ENCODE measurements at places on chromosomes 5 and 9.
A peak's percentile ranks its signal among the peaks of the same experiment; 100 is the strongest.

DNA sequence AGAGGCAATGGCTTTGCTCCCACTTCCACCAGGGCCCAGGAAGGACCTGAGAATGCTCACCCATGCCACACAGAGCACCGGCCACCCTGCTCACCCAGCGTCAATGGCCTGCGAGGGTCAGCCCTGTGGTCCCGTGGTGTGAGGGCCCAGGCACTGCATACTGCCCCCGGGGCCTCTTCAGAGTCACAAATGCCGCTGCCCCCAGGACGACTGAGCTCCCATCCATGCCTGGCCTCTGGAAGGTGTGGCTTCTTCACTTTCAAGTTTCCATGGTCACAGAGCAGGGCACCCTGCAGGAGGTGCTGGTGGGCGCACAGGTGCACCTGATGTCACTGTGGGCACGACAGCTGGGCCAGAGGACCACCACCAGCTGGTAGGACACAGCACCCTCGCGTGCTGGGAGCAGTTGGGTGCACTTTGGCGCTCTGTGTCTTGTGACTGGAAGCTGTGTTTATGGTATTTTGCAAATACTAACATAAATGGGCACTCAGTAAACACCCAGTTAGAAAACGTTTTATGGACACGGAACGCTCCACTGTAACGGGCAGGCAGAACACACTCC, 12.5 kb upstream of the ZDHHC11 start:
- no peak for DNase-seq

- DNase-seq: no peak
Measured at GRCh38 chr5:139888370-139888769, 92.8 kb downstream of the PSD2 start.

- DNase-seq: peak; percentile 52
Measured at GRCh38 chr5:136133222-136133921, 727 bp downstream of the SMAD5 start.

GRCh38 chr5:3373391-3373790, 222.2 kb upstream of the IRX1 start:
- no peak for DNase-seq

DNA sequence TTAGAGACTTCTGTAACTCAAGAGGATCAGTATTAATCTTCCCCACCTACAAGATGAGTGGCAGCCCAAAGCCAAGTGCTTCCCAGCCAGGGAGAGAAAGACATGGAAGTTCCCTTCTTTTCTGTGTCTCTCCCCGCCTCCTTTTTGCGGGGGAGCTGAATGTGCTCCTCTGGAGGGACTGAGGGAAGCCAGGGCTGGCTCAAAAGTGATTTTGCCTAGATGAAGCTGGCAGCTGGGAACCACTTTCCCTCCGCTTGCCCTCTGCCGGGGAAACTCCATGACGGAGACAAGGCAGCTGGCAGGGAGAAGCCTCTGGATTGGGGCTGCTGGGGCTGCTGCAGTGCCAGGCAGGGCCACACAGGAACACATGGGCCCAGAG, 24.4 kb downstream of the EGR1 start:
- DNase-seq: no peak

- DNase-seq: no peak
Measured at GRCh38 chr5:10534561-10535530, 29.0 kb upstream of the ANKRD33B start.

GRCh38 chr5:143313298-143313852, 90.1 kb downstream of the NR3C1 start:
- no peak for DNase-seq

DNA sequence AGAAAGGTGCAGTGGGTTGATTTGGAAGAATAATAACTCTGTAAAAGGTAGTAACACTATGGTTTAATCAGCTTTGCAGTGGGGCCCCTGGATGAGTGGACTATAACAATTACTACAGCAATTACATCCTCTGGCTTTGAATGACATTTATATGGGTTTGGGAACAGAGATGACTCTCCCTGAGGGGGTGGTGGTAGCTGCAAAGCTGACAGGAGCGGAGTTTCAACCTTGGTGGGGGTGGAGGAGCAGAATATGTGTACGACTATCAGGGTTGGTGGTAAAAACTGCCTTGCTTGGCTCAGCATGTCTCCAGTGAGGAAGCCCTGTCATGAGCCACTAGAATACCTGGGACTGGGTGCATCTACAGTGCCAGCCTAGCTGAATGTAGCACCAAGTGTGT, 28.3 kb upstream of the NR3C1 start:
- peak; percentile 40 for DNase-seq

- no peak for DNase-seq
Measured at GRCh38 chr9:131703697-131704096, 36.2 kb downstream of the RAPGEF1 start.

GRCh38 chr9:129121483-129121882, 10.3 kb downstream of the PTPA start:
- DNase-seq: no peak

- DNase-seq: no peak
Measured at GRCh38 chr9:37694355-37694754, 43.6 kb downstream of the FRMPD1 start.

DNA sequence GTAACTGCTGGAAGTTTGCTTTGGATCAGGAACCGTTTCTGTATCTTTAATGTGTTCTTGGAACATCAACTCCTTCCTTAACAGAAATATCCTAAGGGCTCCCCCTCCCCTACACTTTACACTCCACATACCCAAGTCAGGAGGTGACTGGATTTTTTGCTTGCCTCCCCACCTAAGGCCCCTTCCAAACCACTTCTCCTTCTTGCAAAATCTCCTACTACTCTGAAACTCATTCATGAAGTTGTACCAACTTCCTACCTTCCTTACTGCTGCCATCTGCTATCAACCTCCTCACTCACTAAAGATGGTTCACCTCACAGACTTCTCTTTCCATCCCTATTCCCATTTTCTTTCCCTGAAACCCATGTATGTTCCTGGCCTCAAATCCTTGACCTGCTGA, 16.1 kb downstream of the TXN start:
- no peak for DNase-seq

- no peak for DNase-seq
Measured at GRCh38 chr5:14444161-14444560, 137.4 kb upstream of the OTULINL start.

- no peak for DNase-seq
Measured at GRCh38 chr5:172414531-172415361, 39.6 kb downstream of the SH3PXD2B start.

DNA sequence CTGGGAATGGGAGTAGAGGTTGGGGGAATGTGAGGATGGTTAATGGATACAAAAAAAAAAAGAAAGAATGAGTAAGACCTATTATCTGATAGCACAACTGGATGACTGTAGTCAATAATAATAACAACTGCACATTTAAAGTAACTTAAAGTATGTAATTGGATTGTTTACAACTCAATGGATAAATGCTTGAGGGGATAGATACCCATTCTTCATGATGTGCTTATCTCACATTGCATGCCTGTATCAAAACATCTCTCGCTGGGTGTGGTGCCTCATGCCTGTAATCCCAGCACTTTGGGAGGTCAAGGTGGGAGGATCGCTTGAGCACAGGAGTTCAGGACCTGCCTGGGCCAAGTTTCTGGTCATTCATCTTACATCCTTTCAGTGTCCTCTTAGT, 34.6 kb downstream of the MCCC2 start:
- DNase-seq: no peak

GRCh38 chr9:6695121-6695814, 49.7 kb upstream of the GLDC start:
- DNase-seq: no peak

GRCh38 chr5:142674531-142675469, 11.1 kb downstream of the FGF1 start:
- no peak for DNase-seq
